Aorta (tissue), 5 donors: ENCODE measurements at places on chromosomes 1 and 21. TPM values are rescaled to one million over a fixed set of nuclear protein-coding genes. Genes with fewer than 3 reads are reported as not detected.

BCAN gene
- 0.36 TPM for total RNA-seq

AMY1A gene
- total RNA-seq = not detected

DNA sequence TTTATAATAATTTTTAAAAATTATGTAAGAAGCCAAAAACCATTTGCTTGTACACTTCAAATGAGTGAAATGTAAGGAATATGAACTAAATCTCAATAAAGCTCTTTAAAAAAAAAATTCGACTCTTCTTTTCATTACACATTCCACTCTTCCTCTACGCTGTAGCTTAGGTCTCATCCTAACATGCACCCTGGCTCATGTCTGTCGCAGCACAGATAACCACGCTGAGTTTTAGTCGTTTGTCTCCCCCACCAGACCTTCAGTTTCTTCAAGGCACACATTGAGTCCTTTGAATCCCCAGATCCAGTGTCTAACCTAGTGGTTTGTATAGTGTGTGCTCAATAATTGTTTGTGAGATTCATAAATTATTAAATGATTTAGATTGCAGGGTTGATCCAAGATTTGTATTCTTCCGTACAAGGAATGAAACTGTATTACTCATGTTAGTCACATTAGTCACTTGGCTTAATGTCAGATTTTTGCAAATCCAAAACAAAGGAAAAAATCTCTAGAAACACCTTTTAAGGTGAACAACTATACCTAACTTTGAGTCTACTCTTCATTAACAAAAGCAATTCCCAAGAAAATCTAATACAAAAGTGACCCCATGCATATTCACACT, 57.3 kb downstream of the SLC25A24 start:
- no peaks in the 10 kb centered on the region for H3K27me3 ChIP-seq
- peaks cover 3% of the 10 kb centered on the region for H3K36me3 ChIP-seq
- H3K27ac ChIP-seq = no peak overlapping the region
- no peak overlapping the region for H3K4me3 ChIP-seq
- no peak for DNase-seq

DNA sequence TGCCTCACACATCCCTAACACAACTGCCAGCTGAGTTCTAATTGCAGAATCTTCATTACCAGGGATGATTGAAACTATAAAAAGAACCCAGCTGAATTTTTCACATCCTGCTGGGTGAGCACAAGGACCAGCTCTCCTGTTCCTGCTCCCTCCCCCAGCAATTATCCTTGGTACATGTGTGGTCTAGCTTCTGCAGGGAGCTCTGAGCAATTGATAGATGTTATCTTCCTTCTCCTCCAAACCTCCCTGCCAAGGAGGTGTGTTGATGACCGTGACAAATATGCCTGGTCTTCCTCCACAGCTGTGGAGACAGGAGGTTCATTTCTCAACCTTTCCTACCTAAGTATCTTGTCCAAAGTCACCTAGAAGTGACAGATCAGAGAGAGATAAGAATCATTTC, 65.3 kb upstream of the MAN1A2 start:
- H3K4me3 ChIP-seq = no peak overlapping the region
- H3K36me3 ChIP-seq = no peaks in the 10 kb centered on the region
- H3K27ac ChIP-seq = no peak overlapping the region
- H3K27me3 ChIP-seq = no peaks in the 10 kb centered on the region
- H3K4me1 ChIP-seq = no peaks in the 10 kb centered on the region
- no peak for DNase-seq

DNA sequence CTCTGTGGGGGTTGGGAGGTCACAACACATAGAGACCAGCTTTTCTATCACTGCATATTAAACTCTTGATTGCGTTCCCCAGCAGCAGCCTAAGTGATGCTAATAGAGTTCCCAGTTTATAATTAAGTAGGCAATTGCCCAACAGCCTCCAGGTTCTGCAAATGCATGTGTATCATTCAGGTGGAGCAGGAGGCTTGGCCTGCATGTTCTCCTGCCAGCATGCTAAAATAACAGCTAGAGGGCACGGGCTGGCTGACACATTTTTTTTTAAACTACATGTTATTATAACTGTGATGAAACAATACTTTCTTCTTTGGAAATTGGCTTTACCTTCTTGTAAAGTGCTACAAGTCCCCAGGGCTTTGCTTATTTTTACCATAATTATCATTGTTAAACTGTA, 10.4 kb downstream of the TCHH start:
- no peaks in the 10 kb centered on the region for H3K36me3 ChIP-seq
- no peaks in the 10 kb centered on the region for H3K27me3 ChIP-seq
- no peak overlapping the region for H3K27ac ChIP-seq
- H3K4me1 ChIP-seq = no peaks in the 10 kb centered on the region
